Activated CD8-positive, alpha-beta memory T cell treated with anti-CD3 and anti-CD28 coated beads for 4 hours (primary cell): ENCODE measurements at places on chromosomes 5 and 9.

GRCh38 chr5:157555037-157555640, 20.4 kb downstream of the ADAM19 start:
- no peak for DNase-seq

GRCh38 chr5:37736397-37736796, 103.4 kb downstream of the GDNF start:
- no peak for DNase-seq

- DNase-seq: no peak
Observed at GRCh38 chr9:135787776-135788575, 86.0 kb downstream of the KCNT1 start.

DNA sequence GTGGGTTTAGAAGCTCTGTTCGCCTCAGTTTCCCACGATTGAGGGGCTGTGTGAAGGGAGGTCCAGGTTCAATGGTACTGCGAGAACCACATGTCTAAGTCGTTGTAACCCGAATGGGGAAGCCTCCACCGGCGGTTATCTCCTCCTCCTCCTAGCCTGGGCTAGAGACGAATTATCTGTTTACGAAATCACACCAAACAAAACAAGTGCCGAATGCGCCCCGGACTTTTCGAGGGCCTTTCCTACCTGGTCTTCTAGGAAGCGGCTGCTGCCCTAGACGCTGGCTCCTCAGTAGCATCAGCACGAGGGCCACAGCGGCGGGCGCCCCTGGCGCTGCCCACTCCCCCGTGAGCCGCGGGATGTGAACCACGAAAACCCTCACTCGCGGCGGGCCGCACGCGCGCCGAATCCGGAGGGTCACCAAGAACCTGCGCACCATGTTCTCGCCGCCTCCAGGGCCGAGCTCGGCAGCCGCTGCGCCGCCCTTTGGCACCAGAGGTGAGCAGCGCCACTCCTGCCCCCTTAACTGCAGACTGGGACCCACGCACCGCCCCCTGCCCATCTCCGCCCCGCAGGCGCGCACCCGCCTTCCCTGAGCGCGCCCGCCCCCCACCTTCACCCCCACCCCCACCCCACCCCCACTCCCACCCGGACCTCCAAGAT, at the start of gene CDKN2A:
TSS of gene CDKN2A (minus strand) at position 500 of the 663 bp plus-strand sequence.
- no peak for DNase-seq

GRCh38 chr9:110103257-110103656, 104.7 kb downstream of the C9orf152 start:
- no peak for DNase-seq

DNA sequence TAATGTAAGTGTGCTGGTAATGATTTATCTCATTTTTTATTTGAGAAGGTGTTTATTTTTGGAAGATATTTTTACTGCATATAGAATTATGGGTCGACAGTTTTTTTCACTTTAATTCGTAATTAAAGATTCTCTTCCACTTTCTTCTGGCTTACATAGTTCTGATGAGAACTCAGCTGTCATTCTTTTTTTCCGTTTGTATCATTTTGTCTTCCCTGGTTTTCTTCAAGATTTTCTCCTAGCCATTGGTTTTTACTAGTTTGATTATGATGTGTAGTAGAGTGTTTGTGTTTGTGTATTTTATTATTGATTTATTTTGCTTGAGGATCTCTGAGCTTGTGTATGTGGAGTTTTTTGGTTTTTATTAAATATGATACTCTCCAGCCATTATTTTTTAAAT, 21.7 kb downstream of the SLF1 start:
- no peak for DNase-seq

GRCh38 chr5:34756781-34757624, 82.0 kb upstream of the TTC23L start:
- DNase-seq: no peak

DNA sequence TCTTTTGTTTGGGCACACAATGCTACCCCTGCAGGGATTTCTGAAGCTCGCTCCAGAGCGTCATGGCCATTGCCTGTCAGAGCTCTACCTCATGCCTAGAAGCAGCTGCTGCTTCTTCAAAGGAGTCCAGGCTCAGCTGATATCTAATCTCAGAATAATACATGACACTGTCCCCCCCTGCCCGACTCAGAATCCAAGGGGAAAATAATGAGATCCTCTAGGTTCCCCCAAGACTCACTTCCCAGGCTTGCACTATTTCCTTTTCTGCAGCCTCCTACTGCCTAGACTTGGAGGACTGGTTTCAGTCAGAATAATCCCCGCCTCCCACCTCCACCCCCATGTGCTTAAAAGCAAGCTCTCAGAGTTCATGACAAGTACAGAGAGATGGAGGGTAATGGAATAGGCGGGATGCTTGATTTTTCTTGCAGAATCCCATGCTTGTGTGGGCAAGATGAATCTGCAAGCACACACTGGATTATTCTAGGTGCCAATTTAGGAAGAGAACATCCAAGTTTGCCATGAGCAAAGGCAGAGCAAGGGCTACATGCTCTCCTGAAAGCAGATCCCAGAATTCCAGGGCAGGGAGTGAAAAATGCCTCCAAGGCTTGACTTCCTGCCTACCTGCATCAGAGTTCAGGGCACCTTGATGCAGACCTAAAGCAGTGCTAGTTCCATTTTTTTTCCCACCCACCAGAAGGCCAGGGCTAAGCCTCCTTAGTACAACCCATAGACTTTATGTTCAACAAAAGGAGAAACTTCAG, 97.4 kb upstream of the IFNK start:
- no peak for DNase-seq

DNA sequence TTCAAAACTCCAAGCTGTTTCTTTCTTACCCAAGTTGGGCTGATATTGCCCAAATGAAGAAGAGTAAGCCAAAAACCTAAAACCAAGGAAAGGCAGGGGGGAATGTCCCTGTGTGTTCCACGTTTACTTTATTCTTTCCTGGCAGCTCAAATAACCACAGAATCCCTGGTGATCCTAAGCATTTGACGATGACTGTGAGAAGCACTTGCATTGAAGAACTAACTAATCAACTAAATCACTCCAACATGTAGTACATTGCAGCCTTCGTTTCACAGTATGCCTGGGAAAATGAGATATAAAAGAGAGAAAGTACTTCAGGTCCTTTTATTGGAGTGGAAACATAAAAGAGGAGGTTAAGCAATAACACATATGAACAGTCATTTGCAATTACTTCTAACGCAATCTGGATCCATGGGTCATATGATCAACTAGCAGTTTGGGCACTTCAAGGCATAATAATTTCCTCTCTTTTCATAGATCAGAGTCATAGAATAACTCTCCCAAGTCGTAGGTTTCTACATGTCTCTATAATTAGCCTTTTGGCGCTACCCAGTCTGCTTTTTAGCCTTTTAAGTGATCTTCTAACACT, 338.4 kb downstream of the TMEM167A start:
- no peak for DNase-seq

- DNase-seq: no peak
Observed at GRCh38 chr9:3007326-3007725, 163.4 kb upstream of the PUM3 start.

GRCh38 chr5:167864801-167865200, 426.6 kb upstream of the WWC1 start:
- DNase-seq: no peak

DNA sequence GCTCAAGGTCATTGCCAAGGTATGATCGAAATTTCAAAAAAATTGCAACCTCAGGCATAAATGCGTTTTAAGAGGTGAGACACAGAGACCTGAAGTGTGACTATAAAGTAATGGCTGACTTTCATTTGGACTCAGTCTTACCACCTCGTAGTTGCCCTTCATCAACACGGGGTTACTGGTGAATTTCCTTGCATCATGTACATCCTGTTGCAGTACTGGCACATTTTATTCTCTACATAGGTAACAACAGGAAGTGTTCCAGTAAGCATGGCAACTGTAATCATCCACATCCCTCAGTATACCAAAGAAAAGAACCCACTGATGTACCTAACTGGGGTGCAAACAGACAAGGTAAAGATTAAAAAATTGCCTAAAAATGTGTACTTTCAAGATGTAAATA, 29.3 kb downstream of the MOCS2 start:
- DNase-seq: no peak

DNA sequence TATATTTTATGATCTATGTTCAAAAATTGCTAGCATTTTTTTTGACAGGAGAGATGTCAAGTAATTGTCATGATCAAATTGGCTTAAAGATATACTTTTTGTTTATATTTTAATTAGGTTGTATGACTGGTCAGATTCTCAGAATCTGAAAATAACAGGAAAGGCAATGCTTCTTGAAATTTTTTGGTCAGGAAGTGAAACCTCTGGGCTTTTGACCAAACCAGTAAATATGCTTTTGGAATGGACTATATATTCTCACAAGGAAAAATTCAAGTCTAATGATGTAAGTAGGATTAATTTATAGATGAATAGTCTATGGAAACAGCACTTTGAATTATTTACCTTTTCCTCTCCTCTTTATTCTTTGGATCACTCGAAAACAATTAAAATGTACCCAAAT, 52.3 kb downstream of the SLF1 start:
- DNase-seq: no peak

DNA sequence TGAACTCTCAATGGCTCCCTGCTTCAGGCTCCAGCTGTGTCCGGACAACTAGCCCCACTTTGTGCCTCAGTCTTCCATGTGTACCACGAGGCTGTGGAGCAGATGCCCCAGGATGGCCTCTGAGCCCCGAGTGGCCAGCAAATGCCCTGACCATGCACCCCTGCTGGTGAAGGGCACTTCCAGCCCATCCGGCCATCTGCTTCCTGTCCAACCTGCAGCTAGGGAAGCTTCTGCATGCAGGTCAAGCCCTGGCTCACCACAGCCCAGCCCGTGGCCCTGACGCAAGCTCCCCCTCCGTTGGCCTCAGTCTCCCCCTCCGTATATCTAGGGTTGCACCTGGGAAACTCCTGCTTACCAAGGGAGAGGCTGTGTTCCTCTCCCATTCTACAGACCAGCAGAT, 4.8 kb downstream of the NINJ1 start:
- no peak for DNase-seq

DNA sequence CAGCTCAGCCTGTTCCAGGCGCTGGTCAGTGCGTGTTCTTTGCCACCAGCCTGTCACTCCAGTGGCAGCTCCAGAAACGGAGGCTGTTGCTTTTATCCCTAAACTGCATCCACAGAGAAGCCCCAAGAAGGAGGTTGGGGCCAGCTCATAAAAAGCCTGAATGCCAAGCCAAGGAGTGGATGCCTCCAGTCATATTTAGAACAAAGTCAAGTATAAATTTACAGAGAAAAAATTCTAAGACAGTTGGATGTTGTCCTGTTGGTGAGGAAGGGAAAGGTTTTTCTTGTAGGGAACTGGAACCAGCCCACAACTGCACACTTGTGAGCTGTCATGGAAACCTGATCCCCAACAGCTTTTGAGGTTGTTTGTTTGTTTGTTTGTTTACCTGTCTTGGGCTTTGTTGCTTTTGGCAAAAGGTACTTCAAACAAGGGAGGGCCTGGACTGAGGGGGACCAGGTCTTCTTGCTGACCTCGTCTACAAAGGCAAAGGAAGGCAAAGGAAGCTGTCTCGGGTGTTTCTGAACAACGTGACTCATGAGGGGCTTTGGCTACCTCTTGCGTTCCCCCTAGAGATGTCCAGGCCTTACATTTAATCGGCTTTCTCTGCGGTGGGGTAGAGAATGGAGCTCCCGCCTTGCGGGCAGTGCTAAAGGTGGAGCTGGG, 36.7 kb downstream of the OLFML2A start:
- no peak for DNase-seq

DNA sequence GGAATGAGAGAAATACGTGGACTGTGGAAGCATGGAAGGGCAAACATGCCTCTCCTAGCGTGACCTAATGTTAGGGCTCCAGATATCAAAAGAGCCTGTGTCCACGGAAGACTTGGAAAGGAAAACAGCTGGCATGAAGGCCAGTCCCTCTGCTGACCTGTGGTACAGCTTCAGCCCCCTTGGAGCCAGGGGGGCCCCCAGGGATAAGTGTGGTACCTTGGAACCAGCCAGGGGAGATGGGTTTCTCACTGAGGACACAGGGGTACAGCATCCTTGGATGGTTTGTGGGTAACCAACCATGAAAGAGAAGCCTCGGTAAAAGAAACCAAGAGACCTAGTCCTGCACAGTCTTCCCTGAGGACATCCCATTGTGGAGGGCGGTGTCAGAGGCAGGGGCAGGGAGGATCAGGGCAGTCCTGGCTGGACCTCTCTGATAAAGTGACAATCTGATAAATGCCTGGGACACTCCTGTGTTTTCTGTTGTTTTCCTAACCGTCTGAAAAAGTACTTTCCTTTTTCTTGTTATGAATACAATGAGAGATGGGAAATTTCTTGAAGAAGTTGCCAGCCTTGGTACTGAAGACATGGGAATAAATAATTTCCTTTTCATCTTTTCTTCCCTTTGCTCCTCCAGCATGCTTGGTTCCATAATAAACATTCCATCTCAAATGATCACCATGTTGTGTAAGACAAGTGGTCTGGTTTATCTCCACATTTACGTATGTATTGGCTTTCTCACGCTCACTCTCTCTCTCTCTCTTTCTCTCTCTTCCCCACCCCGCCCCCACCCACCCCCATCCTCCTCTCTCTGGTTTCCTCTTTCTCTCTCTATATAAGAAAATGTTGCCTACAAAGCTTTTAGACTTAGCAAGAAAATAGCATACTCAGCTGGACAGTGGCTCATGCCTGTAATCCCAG, 102.1 kb downstream of the SUSD1 start:
- DNase-seq: no peak

DNA sequence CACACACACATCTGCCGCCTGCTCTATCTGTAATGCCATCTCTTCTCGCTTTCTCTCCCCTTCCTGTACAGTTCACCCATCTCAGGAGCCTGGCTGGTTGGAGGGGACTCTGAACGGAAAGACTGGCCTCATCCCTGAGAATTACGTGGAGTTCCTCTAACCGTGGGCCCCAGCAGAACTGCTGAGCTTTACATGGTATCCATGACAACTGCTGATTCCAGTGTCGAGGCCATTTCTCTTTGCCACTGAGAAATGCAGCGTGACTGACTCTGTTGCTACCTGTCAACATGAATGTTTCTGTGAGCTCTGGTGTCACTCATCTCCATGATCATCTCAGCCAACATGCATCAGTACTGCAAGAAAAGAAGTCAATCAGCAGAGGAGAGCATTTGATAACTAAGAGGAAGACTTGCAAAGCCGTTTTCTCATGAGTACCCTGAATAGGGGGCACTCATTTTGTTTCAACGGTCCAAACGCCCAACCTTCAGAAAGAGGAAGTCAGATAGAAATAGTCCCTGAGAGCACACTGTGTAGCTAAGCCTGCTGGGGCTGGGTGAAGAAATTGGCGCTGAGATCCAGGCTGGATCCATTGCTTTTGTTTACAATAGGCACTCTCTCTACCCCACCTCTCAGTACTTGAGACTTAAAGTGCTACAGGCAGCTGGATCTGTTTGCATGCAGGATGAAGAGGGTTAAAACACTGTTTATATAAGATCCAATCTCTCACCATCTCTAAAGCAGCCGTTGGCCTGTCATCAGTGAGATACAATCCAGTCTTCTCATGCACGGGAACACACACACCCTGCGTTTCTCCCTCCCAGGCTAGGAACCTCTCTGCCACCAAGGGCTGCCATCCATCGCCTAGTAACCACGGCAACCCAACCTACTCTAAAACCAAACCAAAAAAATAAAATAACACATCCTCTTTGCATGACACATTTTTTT, 180.9 kb downstream of the NR3C1 start:
- DNase-seq: no peak

DNA sequence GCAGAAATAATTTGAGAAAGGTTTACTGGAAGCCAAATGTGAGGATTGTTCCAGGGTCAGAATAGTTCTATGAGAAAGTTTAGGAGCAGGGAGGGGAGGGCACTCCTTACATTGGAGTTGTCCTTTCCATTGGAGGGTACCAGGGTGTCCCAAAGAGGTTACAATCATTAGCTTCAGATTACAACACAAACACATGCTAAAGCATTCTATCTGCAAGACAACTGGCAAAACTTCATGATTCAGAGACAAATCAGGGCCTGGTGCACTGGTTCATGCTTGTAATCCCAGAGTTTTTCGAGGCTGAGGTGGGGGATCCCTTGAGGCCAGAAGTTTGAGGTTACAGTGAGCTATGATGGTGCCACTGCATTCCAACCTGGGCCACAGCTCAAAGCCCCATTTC, 51.8 kb downstream of the NSUN2 start:
- DNase-seq: no peak
